ENCODE measurements at places on chromosomes 12 and 14. TPM values are rescaled to one million over a fixed set of nuclear protein-coding genes. Genes with fewer than 3 reads are reported as not detected.
A peak's percentile ranks its signal among the peaks of the same experiment; 100 is the strongest.

SPPL3 gene
- 23.4 TPM for total RNA-seq

DNA sequence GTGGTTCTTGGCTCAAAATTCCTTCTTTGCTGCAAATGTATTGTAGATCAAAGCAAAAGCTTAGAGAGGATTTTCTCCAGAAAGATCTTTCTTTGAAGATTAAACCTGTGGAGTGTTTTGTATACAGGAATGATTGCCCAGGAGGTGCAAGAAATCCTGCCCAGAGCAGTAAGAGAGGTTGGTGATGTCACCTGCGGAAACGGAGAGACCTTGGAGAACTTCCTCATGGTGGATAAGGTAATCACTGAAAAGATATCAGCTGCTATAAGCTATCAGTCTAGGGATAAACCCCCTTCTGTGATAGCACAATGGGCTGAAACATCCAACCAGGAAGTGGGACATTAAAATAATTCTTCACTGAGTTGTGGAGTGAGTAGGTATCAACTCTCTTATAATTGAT, 85.7 kb downstream of the MYRFL start:
- no peak for ATAC-seq

- ATAC-seq: peak; percentile 65
Observed at GRCh38 chr12:44876544-44877410, 662 bp upstream of the NELL2 start.

- no peak for ATAC-seq
Observed at GRCh38 chr14:81432219-81432661, 32.1 kb upstream of the STON2 start.

- no peak for ATAC-seq
Observed at GRCh38 chr12:68428211-68428610, 96.0 kb upstream of the MDM1 start.

DNA sequence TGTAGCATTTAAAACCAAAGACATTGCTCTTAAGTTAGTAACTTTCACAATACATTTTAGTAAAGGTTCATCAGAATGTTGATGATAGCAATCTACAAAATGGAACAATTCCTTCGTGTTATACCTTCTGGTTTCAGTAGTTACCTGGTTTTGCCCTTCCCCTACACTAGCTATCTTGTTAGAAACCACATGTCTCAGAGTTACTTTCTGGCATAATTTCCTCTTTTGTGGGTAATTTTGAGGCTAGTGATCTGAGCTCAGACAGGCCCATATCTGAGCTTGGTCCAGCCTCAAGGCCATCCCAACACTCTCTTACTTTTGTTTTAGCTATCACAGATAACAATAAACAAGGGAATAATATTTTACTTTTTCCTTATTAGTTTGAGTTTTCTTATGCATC, 196.9 kb downstream of the KITLG start:
- ATAC-seq: no peak

DNA sequence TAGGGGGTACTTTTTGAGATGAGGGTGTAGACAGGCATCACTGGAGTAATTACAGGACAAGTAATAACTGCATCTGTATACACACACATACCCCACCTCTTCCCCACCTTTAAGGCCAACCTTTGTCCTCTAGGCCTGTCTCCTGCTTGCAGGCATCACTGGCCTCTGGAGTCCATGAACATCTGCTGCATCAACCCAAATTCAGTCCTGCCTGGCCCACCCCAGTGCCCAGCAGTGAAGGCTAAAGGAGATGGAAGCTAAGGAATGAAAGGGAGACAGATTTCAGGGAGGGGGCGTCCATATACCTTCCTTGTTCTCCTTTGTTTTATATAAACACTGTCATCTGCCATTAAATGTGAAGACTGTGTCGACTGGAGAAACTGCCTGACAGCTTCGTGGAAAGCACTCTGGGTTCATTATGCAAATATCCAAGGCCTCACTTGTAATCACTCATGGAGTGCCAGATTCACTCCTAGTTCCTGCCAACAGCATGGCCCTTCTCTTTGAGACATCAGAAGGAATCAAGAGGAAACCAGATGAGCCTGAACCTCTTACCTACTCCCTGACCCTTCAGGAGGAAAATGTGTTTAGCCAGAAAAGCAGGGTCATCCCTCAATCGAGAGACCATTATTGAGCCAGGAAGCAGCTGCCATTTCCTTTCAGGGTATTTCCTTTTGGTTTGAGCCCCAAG, 64.4 kb downstream of the SERPINA3 start:
- peak; percentile 31 for ATAC-seq

GRCh38 chr12:93572712-93573551, 457 bp downstream of the SOCS2 start:
- ATAC-seq: no peak
